ENCODE measurements at places on chromosomes 13 and 19.

DNA sequence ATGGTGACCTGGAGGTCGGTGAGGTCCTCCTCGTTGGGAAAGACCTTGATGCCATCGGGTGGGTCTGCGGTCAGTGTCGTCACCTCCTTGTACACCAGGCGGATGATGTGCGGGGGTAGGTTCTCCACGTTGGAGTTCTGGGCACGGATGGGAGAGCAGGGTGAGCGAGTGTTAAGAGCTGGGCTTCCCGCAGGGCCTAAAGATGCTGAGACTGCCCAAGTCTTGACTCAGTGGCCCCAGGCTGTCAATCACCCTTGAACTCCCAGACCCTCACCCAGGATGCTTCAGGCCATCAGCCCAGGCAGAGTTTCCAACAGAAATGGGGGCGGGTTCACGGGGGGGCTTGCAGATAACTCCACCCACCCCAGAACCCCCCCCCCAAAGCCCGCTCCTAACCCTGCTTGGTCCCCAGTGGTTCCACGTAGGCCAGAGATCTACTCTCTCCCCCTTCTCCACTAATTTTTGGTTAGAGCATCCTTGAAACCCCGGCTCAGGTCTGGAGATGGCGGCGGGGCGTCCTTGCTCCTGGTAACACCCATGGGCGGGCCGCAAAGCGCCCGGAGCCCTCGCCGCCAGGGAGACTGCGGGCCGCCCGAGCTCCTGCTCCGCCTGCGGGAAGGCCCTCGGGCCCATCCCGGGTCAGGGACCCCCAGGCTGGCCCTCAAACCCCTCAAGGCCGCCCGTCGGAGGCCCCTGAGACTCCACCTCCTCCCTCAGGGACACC is 600 bp downstream of the UBE2S start:
- no peak for DNase-seq

DNA sequence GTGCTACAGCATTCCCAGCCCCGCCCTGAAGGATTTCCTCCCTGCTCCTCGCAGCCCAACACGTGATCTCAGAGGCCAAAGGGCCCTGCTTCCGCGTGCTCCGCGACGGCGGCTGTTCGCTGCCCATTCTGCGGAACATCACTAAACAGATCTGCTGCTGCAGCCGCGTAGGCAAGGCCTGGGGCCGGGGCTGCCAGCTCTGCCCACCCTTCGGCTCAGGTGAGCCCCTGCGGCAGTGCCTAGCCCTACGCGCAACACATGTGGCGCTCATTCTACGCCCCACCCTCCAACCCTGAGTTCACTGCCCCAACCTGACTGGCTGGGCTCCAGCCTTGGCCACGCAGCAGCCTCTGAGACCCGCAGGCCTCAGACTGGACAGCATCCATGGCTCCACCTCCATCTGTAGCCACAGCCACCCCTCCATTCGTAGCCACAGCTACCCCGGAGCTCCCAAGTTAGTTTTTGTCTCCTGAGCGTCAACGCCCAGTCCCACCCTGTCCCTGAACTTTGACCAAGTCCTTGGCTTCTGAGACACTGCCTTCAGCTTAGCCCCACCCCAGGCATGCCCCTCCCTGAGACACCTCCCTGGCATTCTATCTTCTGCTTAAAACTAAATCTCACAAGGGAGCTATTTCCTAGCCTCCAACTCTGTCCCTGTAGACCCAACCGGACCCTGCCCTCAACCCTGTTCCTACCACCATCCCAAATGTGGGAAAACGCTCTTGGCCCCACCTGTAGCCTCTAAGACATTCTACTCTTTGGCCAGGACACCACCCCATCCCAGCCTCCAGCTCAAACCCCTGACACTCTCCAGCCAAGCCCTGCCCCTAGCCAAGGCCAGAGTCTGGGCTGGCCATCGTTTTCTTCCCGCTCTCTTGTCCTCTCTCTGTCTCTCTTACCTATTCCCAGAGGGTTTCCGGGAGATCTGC is 6.4 kb downstream of the LTBP4 start:
- no peak for DNase-seq

DNA sequence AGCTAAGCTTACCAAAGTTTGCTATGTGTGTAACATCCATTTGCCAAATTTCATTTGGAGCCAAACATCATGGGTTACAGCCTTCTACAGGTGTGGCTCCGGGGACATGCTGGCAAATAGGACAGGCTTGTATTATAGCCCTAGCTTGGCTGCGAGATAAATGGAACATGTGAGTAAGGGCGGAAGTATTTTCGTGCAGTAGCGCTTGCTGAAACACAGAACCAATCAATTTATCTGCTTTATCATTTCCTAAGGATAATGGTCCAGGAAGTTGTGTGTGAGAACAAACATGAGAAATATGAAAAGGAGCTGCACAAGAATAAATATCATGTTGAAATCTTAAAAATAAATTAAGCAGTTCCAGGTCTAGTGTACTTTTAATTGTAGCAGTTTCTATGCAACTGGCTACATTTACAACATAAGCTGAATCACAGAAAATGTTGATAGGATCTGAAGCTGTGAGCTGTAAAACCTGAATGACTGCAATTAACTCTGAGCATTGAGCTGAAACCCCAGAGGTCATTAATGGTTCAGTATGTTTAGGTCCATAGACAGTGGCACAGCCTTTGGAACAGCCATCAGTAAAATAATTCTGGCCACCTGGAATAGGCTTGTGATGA is 22.2 kb upstream of the ZNF100 start:
- no peak for DNase-seq

DNA sequence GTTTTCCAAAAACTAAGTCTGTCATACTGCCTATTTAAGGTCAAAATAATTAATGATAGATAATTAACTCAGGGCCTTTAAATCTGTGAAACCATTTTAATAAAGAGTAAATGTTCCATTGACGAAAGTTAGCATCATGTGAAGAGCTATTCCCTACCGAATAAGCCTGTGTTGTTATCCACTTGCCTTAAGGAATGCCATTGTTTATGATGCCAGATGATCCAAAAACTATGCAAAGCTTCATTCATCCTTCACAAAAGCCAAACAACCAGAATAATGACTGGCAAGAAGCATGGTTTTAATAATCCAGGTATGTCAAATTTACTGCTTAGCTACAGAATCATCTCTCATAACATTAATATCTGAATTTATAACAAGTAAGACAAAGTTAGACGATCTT is 6.5 kb upstream of the GPC6 start:
- no peak for DNase-seq

DNA sequence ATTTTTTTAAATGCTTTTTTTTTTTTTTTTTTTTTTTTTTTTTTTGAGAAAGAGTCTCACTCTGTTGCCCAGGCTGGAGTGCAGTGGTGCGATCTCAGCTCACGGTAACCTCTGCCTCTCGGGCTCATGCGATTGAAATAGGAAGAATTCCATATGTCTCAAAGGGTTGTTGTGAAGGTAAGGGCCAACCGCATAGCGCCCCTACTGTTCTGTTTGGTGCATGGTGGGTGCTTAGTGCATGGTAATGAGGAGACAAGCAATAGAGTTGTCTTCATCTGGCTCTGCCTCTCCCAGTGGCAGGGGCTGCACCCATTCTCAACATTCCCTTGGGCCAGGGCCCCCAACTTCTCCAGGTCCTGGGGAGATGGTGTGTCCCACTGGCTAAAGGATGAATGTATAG is 68.7 kb downstream of the RASL11A start:
- DNase-seq: peak; percentile 18

DNA sequence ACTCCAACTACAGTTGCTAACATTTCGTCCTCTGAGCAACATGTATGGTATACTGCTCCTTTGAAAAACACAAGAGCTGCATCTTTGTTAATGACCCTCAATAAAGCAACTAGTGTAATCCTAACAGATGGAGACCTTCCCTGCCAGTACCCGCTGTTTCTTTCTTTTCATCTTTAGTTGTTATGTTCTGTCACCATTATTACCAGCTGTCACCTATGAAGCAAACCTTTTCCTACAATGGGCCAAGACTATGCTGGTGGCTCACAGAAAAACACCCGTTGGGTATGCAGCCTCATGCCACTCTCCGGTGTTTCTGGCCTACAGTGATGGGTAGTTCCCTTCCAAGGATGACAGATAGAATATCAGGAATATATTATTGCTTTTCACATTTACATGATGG is 29.7 kb upstream of the CYSLTR2 start:
- DNase-seq: no peak

GRCh38 chr13:27022571-27023311 is 148.9 kb downstream of the USP12 start:
- DNase-seq: no peak

- DNase-seq: no peak
Observed at GRCh38 chr19:4327252-4327876, 11.3 kb downstream of the STAP2 start.

- no peak for DNase-seq
Observed at GRCh38 chr13:75639454-75639853, 3.3 kb downstream of the LMO7 start.

DNA sequence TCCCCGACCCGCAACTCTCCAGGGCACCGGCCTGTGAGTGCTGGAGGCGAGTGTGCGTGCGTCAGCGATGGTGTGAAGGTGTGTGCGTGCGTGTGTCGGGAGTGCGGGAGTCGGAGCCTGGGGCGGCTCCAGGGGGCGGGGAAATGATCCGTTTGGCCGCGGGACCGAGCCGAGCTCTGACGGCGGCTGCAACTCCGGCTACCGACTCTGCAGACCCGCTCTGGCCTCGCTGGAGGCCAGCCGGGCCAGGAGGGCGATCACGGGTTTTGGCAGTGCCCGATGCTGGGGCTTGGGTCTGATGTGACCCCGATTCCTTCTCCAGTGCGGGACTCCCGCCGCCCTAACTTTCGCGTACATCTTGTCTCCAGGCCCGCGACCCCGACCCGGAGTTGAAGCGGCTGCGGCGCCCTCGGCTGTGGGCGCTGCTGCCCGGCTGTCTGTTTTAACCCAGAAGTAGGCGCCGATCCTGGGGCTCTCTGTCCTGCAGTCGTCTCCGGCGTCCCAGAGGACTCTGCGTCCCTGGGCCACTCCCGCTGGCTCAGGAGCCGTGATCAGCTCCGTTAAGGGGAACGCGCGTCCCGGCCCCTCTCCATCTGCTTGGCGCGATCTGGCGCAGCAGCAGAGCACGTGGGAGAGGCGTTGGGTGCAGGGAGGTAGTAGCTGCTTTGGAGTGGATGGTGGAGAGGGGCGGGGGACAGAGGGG is 1.2 kb downstream of the CHST8 start:
- no peak for DNase-seq

- no peak for DNase-seq
Observed at GRCh38 chr13:51437550-51438127, 15.2 kb downstream of the INTS6 start.

- no peak for DNase-seq
Observed at GRCh38 chr13:60001889-60002288, 161.8 kb downstream of the DIAPH3 start.

DNA sequence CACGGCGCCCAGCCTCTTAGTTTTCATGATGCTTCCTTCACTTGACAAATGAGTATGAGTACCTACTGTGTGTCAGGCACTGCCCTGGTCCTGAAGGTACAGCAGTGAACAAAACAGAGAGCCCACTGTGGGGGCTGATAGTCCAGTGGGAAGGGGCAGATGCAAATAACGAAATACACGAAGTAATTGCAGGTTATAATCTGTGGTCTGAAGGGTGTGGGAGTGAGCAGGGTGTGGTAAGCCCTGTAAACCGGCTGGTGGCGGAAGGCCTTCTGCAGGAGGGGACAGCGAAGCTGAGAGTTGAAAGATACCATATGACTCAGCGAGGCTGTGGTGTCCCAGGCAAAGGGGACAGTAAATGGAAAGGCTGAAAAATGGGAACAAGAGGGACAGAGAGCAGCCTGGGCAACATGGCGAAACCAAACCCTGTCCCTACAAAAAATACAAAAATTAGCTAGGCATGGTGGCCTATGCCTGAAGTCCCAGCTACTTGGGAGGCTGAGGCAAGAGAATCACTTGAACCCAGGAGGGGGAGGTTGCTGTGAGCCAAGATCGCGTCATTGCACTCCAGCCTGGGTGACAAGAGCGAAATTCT is 60.5 kb downstream of the MAP4K1 start:
- DNase-seq: no peak

DNA sequence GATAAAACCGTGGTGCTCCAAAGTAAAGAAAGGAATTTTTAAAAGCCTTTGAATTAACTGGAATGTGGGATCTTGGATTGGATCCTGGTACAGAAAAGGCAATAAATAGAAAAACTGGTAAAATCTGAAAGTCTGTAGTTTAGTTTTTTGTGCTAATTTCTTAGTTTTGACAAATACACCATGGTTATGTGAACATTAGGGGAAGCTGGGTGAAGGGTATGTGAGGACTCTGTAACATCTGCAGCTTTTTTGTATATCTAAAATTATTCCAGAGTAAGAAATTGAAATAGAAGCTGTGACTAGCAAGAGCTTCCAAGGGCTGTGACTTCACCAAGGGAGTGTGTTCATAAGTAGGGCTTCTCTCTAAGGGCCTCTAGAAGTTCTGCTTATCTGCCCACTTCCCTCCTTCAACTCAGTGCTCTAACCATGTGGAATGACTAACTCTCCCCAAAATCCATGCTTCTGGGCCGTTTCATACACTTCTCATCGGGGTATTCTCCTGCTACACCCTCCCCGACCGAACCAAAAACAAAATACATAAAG is 26.5 kb downstream of the ARHGAP35 start:
- DNase-seq: no peak

GRCh38 chr19:49497047-49497788 is 984 bp downstream of the RPS11 start:
- no peak for DNase-seq

GRCh38 chr19:55113570-55114039 is 3.8 kb downstream of the PPP1R12C start:
- no peak for DNase-seq

- DNase-seq: no peak
Observed at GRCh38 chr19:9939301-9939913, 3.1 kb upstream of the OLFM2 start.

DNA sequence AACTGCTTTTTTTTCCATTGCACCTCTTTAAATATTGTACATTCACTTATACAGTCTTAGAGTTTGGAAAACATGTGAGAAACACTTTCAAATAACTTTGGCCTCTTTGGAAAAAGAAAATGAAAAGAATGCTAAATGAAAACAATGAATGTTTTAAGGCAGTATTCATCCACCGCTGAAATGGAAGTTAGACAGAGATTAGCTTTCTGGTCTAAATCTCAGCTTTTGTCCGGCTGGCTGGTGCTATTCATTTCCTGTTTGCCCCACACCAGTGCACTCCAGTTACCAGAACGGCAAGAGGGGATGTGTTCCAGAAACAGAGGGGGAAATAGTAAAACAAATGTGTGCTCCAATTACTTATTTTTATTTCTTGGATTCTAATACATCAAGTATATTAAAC is 1201.3 kb downstream of the EFNB2 start:
- DNase-seq: no peak

DNA sequence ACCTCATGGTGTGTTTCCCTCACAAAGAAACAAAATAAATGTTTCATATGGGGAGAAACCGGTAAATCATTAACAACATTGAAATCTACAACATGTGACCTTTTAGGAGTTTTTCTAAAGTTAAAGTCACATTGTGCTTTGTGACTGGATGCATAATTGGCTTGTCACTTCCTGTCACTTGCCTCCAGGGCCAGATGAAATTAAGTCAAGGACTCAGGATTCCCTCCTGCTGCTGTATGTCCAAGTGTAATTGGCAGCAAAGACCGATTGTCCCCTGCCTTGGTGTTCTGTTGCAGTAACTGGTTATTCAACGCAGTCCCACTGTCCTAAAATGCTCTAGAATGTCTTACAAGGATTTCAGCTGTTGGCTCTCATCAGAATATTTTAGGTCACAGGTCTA is 448.2 kb downstream of the LIG4 start:
- no peak for DNase-seq
